IPS DF 6.9 (cell line): ENCODE measurements at places on chromosomes 6 and 20.

- no peak for DNase-seq
These were observed 50.6 kb upstream of the GGTLC1 start for GRCh38 chr20:24039196-24039595.

DNA sequence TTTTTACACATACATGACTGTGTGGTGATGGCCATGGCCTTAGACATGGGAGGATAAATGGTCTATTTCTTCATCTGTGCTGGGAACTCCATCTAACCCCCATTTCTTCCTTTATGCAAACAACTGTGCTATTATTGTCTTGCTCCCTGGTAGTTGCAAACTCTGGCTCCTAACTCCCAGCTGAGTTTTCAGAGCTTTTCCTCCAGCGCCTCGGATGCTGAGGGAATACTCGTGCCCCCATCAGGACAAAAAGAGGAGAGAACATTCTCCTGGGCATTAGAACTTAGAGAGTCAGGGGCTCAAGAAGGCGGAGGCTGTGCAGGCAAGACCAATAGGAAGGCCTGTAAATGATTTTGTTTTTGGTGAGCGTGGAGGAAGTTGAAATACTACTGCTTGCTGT is 2.1 kb downstream of the DAAM2 start:
- no peak for DNase-seq

GRCh38 chr6:3841711-3842565 is 7.2 kb upstream of the FAM50B start:
- no peak for DNase-seq

DNA sequence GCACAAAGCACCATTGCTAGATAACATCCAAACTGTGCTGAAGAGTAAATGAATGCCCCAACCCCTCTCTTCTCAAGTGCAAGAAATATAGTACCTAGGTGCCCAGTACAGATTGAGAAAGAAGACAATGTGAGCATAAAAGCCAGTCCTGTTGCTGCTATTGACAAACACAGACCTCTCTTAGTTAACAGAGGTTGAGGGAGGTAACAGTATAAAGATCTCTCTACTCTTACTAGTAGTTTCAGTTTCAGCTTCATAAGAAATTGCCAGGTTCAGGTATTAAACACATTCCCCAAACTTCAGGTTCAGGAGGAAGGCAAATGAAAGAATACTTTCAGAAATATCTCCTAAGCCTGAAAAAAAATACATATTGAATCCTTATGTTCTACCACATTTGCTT is 31.4 kb downstream of the TBC1D32 start:
- no peak for DNase-seq

GRCh38 chr6:56652231-56652630 is 9.5 kb upstream of the DST start:
- DNase-seq: no peak

- DNase-seq: no peak
These were observed 120.9 kb upstream of the MLN start for GRCh38 chr6:33924681-33925080.
